NCI-H446 treated with DMSO at 0.1 percent for 48 hours (cell line): ENCODE measurements at places on chromosomes 2 and 18.

GRCh38 chr2:225512876-225513540 lies 113.5 kb downstream of the NYAP2 start:
- DNase-seq, result no peak

DNA sequence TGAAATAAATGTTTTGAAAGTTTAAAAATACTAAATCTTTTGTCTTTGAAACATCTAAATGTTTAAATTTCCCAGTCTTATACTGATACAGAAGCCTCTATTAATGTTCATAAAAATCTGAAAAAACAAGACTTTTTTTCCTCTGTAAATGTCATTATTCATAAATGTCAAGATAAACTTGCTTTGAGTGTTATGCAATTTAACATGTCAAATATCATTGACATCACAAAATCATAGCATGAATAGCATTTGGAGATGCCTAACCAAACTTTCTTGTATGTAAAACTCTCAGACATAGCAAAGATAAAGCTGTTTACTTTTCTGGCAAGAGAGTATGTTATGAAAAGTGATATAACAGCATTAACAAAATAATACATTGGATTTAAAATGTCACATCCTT lies 128.0 kb upstream of the CDH19 start:
- no peak for DNase-seq

DNA sequence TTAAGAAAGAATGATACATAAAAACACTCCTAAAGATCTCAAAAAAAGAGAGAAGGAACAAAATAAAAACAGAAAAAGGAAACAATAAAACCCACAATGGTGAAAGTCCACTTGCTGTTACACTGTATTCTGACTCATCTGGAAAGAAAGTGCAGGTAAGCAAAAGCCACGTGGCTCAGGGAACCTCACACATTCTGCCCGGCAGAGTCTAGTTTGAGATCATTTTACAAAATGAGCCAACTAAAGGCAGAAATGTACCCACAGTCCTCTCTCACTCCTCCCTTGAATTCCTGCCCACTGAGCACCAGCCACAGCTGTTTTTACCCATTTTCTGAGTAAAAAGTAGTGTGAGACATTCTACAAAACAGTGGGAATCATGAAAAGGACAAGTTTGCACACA lies 10.0 kb downstream of the KCNH7 start:
- no peak for DNase-seq

DNA sequence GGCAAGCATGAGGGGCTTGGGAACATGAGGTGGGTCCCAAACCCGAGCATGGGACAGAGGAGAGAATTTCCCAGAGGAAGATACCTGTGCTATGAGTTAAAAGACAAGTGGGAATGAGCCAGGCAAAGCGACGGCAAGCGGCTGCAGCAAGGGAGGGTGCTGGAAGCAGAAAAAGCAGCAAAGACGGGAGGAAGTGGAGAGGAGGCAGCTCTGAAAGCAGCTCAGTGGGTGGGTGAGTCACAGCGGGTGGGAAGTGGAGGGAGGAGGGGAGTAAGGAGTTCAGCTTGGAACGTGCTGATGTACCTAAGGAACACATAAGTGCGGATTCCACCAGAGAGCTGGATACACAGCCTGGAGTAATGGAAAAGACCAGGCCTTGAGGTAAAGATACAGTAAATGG lies 41.4 kb downstream of the THUMPD2 start:
- no peak for DNase-seq

DNA sequence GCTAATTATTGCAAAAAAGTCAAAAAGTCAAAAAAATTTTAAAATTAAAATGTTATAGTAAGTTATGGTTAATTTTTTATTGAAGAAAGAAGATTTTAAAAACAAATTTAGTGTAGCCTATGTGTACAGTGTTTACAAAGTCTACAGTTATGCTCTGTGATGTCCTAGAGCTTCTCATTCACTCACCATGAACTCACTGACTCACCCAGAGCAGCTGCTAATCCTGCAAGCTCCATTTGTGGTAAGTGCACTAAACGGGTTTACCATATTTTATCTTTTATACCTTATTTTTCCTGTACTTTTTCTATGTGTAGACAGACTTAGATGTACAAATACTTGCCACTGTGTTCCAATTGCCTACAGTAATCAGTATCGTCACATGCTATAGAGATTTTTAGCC lies 788.2 kb downstream of the DSC3 start:
- no peak for DNase-seq

GRCh38 chr2:74005786-74006185 lies 21.1 kb downstream of the TET3 start:
- peak; percentile 34 for DNase-seq

DNA sequence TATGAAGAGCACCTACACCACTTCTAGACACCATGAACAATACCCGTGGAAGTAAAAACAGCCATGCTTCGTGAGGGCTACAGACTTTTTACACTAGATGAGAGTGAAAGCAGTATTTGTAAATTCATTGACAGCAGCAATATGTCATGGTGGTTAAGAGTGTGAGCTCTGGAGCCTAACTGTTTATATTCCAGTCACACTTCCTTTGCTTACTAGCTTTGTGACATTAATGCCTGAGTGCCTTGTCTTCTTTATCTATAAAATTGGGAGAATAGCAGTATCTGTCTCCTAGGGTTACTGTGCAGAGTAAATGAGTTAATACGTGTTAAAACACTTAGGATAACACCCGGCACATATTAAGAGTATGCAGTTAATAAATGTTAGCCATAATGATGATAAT lies 33.8 kb upstream of the RPRM start:
- DNase-seq, result no peak

DNA sequence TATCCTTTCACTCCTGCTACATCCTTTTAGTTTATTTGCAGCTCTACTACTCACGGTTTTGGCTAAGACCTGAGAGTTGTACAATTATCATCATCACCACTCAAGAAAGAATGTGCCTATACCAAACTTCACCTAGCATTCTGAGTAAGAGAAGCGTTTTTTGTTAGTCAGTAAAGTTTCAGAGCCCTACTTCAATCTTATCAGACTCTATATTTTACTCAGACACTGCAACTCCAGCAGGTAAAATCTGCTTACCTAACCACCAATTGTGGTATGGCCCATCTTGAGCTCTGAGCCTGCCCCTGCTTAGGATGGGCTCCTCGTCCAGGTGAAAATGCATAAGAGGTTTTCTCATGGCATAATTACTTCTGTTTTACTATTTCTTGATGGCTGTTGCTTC lies 37.1 kb downstream of the ICOS start:
- no peak for DNase-seq

DNA sequence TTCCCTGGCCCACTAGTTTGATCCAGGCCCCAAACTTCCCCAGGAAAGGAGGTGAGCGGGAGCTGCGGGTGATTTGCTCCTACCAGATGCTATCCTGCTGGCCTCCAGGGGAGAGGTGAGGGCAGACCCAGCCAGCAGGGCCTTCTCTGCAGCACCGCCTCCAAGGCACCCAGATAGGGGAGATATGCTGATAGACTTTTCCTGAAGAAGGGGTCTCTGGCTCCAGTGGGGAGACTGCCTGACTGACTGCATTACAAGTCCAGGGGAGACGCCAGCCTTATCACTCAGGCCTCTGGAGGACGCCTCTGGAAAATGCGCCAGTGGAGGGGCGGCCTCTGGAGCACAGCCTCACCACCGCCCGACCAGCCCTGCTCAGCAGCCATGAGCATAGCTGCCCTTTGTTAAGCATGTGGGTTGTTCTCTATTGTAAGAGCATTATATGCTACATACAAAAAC lies 60.6 kb upstream of the SMAD7 start:
- DNase-seq, result no peak

DNA sequence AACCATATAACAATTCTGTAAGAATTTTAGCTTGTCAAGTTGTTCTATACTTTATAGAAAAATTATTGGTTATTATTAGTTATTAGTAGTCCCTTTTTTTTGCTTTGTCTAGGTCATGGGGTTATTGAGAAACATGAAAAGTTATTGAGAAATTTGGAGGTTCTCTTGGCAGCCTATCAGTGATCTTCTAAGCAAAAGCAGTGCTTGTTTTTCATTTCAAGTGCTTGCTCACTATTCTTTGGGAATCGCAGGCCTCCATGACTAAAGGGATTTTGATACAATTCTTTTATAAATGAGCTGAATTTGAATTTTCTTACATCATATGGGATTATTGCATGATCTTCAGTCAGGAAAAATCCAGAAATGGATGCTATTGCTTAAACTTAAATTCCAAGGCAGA lies 25.8 kb downstream of the PLEKHA3 start:
- no peak for DNase-seq

GRCh38 chr2:237190966-237191713 lies 105.5 kb downstream of the COPS8 start:
- no peak for DNase-seq

DNA sequence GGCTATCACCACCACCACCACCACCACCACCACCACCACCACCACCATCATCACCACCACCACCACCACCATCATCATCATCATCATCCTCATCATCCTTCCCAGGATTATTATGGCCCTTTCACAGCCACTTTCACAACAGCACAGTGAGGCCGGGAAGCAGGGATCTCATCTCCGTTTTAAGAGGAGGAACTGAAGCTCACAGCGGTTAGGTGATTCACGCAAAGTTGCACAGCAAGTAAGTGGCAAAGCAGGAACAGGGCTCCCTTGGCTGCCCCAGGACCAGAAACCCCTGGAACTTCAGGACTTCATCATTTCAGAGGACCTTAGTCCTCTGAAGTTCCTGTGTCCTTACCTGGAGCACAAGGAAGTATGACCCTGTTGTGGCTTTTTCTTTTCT lies 26.8 kb downstream of the MRPL35 start:
- no peak for DNase-seq

DNA sequence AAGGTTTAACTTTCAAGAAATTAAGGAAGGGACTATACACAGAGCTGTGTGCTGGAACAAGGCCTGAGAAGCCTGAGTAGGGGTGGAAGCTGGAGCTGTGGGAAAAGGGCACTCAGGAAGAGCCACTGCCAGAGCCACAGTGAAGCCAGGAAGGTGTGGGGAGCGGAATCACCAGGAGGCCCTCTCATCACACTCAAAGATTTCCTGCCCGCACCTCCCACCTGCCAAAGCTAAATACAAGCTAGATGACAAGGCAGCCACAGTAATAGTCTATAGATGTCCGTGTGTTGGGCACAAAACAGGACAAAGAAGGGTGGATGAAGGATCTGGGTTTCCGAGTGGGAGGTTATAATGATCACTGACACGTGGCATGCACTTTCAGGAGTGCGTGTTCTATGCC lies 126.0 kb downstream of the ZNF532 start:
- DNase-seq, result no peak

DNA sequence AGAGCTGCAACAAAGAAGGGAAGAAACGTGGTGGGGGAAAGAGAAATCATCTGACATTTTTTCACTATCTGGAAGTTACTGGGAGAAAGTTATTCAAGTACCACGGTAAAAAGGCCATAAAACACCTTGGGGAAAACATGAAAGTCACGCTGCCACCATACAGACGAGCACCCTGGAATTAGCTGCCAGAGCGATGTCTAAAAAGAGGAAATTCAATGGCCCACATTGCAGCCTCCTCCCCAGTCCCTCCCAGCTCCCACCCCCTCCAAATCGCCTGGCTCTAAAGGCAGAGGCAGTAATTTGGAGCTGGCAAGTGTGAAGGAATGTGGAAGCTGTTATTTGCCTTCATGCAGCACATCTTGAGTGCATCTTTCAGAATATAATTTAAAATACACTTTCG lies 192.0 kb downstream of the ALK start:
- no peak for DNase-seq

- no peak for DNase-seq
Measured at GRCh38 chr2:111126581-111126980, 5.9 kb downstream of the BCL2L11 start.

- no peak for DNase-seq
Measured at GRCh38 chr2:232626584-232626983, 6.8 kb upstream of the EFHD1 start.

GRCh38 chr2:229917793-229918192 lies 4.0 kb downstream of the TRIP12 start:
- DNase-seq, result no peak

GRCh38 chr2:74816540-74817303 lies 17.2 kb upstream of the HK2 start:
- DNase-seq, result no peak

DNA sequence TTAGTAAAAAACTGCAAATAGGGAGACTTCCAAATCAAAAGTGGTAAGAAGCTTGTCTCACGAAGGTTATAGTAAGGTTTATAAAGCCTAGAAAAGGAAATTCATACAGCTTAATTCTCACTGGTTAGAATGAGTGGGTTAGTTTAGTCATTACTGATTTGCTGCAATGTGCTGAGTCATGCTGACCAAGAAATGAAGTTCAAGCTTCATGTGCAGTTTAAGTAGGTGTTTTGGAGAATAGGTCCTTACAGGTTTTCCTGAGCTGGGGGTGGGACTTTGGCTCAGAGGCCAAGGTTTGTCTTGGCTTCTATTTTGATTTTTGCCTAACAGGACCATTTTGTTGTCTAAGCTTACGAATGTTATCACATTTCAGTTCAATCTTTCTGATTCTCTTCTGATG lies 15.1 kb downstream of the CLIP4 start:
- no peak for DNase-seq

DNA sequence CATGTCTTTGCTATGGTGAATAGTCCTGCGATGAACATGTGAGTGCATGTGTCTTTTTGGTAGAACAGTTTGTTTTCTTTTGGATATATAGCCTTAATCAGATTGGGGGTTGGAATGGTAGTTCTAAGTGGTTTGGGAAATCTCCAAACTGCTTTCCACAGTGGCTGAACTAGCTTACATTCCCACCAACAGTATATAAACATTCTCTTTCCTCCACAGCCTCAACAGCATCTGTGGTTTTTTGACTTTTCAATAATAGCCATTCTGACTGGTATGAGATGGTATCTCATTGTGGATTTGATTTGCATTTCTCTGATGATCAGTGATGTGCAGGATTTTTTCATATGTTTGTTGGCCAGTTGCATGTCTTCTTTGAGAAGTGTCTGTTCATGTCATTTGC lies 112.2 kb upstream of the SESTD1 start:
- DNase-seq, result no peak

DNA sequence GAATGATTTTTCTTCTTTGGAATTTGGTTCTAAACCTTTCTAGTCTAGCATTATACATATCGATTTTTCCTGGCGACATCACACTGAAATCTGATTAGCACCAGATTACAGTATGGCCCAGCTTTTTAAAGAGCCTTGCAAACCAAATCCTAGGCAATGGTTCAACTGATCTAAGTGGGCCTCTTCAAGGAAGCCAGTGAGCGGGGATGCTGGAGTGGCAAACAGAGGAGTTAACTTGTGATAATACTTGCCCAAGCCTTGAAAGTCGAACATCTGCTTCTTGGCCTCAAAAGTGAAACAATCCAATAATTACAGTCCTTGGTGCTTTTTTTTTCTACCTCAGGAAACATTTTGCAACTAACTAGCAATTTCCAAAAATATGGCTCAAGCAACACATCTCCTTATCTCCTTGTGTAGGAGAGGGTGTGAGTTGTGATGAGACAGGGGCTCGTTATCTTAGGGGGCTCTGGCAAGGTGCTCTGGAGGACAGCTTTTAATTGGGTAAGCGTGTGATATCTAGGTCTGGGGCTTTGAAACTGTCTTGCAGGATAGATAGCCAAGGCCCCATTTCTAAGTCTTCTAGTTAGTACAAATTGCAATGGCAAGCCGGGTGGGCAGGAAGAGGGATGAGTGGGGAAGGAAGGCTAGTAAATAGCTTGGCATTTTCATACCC lies 240.2 kb upstream of the CCDC68 start:
- no peak for DNase-seq
